ENCODE measurements at places on chromosomes 16 and 17. TPM values are rescaled to one million over a fixed set of nuclear protein-coding genes. Genes with fewer than 3 reads are reported as not detected.

The HS3ST2 gene
- 0.04 TPM for polyA plus RNA-seq

The VWA3A gene
- 0.22 TPM for polyA plus RNA-seq

The MC1R gene
- polyA plus RNA-seq: 4.5 TPM

The KCNJ18 gene
- not detected for polyA plus RNA-seq

GRCh38 chr17:9226794-9227135 lies 205.5 kb downstream of the NTN1 start:
- DNase-seq: no peak

- DNase-seq: no peak
Observed at GRCh38 chr17:67403065-67403464, 26.0 kb downstream of the PITPNC1 start.

DNA sequence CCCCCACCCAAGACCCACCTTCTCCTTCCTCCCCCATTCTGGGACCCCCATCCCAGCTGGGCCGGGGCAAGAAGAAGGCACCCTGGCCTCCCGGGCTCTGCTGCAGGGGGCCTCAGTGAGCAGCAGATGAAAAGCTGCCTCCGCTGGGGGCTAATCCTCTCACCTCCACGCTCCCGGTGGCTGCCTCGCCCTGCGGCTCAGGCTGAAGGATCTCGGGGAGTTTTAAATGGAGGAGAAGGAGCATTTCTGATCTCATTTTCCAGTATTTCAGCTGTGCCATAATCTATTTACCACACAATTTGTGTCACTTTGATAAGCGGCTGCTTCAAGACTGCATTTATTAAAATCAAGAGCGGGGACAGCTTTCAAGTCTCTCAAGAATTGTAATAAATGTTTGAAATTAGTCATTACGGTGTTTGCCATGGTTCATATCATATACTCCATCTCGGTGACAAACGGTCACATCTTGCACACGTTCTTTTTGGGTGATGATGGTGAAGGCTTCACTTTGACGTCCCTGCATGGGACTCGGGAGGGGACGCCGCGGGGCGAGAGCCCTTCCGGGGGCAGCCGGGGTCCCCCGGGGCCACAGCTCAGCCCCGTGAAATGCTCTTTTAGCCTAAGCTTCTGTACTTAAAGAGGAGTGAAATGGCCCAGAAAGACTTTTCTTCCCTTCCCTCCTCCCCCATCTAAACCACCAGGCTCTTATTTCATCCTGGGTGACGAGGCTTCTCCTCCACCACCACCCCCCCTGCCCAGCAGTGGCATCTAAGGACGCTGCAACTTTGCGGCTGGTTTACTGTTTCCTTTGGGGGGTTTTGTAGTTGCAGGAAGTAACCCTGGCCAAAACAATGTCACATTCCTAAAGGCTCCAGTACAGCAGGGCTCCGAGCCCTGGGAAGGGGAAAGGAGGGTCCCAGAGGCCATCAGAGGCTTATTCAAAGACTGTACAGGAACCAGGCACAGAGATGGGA lies 313.1 kb upstream of the TNRC6C start:
- DNase-seq: no peak

The CRISPLD2 gene
- 25.0 TPM for polyA plus RNA-seq

DNA sequence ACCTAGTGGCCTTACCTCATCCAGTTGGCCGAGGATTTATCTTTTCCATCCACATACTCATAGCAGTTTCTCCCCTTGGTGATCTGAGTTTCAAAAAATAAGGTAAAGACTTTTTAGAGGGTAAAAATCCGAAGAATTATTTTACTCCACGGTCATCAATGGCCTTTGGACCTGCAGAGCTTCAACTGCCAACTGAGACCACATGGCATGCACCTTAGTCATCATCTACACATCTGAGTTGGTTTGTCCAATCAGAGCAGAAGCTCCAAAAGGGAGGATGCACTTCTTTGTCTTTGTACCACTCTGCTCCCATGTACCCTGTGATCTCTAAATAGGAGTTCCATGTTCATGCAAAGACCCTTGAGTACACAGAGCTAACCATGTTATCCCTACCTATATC lies 15.7 kb downstream of the PRDM7 start:
- DNase-seq: no peak

DNA sequence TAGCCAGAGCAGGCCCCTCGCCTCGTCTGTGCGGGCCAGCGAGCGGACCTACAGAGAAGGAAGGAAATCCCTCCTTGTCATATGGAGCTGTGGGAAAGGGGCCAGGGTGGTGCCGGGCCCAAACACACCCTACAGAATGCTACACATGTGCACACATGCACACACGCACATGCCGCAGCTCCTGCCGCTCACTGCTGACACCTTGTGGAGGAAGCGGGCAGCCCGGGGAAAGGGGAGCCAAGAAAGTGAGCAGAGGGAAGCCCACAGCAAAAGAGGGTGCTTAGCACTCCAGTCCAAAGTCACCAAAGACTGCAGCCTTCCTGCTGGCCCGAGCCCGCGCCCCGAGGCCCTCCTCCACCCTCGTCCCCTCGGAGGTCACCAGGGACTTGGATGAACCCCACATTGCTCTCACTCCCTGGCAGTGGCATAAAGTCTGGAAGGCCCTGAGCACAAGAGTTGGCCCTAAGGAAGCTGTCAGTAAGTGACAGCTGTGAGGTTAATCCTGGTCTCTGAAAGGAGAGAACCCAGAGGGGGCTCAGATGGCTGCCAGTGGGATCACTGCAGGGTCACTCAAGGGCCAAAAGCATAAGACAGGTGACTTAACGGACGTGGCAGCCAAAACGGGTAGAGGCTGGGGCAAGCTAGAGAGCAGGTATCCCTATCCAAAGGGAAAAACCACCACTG lies 68.2 kb downstream of the MYO18A start:
- peak; percentile 81 for DNase-seq

GRCh38 chr17:7293159-7293558 lies 1.3 kb downstream of the YBX2 start:
- no peak for DNase-seq

DNA sequence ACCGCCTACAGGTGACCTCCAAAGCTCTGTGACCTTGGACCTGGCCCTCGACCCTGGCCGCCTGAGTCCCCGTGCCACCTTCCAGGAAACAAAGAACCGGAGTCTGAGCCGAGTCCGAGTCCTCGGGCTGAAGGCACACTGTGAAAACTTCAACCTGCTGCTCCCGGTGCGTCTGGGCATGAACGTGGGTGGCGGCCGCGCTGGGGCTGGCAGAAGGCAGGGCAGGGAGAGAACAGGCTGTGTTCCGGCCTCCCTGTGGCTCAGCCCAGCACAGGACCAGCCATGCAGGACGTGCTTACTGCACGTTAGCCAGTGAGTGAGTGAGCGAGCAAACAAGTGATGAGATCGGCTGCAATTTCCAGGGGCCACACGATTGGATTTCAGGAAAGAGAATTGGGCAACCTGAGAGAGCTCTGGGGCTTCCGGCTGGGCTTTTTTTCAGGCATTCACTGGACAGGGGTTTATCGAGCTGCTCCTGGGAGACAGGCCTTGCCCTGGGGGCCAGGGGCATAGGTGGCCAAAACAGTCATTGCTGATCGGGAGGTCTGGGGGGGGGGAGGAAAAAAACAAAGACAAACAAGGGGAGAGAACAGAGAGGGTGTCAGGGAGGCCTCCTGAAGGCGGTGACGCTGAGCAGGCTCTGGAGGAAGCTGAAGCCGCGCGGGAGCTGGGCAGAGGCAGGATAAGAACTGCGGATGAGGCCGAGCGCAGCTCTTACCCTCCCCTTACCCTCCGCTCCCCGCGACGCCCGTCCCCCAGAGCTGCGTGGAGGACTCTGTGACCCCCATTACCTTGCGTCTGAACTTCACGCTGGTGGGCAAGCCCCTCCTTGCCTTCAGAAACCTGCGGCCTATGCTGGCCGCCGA lies 16.9 kb downstream of the ITGAX start:
- no peak for DNase-seq

GRCh38 chr16:54546521-54546920 lies 259.9 kb upstream of the IRX3 start:
- DNase-seq: no peak

- DNase-seq: peak; percentile 74
Observed at GRCh38 chr17:43768382-43768781, 9.8 kb upstream of the SOST start.

The SLC6A2 gene
- polyA plus RNA-seq: not detected

GRCh38 chr16:21227866-21228265 lies 5.6 kb upstream of the ANKS4B start:
- no peak for DNase-seq

The CALB2 gene
- 1.3 TPM for polyA plus RNA-seq

DNA sequence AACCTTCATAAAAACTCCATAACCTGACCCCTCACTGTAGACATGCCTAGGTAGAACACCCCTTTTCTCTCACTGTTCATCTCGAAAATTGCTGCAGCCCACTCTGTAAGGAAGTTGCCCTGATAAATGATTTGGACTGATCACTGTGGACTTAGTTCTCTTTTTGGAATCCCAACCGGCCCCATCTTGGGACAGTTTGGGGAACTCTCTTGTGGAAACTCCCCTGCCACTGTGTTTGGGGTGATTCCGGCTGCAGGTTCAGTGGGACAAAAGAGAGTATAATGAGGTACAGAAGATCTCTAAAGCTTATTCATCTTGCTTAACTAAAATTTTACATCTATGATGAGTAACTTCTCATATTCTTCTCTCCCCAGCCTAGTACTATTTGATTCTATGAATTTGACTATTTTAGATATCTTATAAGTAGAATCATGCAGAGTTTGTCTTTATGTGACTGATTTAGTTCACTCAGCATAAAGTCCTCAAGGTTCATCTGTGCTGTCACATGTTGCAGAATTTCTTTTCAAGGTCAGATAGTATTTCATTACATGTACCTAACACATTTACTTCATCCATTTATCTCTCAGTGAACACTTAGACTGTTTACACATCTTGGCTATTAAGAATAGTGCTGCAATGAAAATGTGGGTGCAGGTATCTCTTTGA lies 84.9 kb downstream of the ABCA8 start:
- no peak for DNase-seq

DNA sequence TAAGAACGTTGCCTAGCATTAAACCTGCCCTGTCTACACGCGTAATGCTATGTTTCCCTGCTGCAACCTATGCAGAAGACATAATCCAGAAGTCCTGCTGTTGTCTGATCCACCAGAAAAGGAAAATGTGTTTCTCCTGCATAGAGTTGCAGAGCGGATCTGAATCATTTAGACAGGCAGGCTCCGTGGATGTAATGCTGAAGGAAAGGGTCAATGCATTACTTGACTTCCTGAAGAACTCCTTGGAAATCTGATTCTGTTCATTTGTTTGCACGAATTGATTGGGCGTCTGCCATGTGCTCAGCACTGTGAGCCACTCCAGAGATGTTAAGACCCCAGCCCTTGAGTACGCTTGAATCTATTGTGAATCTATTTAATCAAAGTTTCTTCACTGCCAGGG lies 83.4 kb downstream of the FOXL1 start:
- DNase-seq: no peak

GRCh38 chr16:2362218-2362617 lies 21.7 kb upstream of the ABCA3 start:
- no peak for DNase-seq

The CAPN15 gene
- 19.2 TPM for polyA plus RNA-seq

- no peak for DNase-seq
Observed at GRCh38 chr17:13727441-13728171, 125.9 kb upstream of the HS3ST3A1 start.

The CD300LF gene
- 0.36 TPM for polyA plus RNA-seq

- no peak for DNase-seq
Observed at GRCh38 chr17:16925461-16926060, 46.4 kb downstream of the TNFRSF13B start.

DNA sequence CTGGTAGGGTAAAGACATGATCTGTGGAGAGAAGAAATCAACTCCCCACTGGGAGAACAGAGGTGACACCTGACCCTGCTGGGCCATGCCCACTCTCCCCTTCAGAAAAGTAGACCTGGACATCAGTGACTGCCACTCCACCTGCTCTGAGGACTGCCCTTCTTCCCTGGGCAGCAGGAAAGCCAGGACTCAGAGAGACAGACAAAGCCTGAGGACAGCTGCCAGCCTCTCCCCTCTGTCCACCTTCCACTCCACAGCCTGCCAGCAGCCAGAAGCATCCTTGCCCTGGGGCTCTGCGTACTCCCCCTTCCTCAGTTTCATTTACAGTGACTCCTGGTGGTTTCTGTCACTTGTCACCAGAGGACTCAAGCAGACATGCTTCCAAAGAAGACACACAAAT lies 24.5 kb downstream of the ZDHHC7 start:
- no peak for DNase-seq

GRCh38 chr16:57299009-57299718 lies 14.7 kb upstream of the PLLP start:
- no peak for DNase-seq

GRCh38 chr17:72843591-72843990 lies 248.9 kb downstream of the SLC39A11 start:
- DNase-seq: no peak

- DNase-seq: no peak
Observed at GRCh38 chr17:4678448-4679026, 25.4 kb downstream of the PELP1 start.

- DNase-seq: no peak
Observed at GRCh38 chr17:13508896-13509295, 92.8 kb downstream of the HS3ST3A1 start.

- no peak for DNase-seq
Observed at GRCh38 chr16:10065019-10065418, 117.2 kb downstream of the GRIN2A start.

GRCh38 chr16:77422196-77422784 lies 12.5 kb downstream of the ADAMTS18 start:
- DNase-seq: no peak

- peak; percentile 44 for DNase-seq
Observed at GRCh38 chr17:1787301-1787902, 25.5 kb downstream of the SERPINF1 start.

The MFAP4 gene
- 44.7 TPM for polyA plus RNA-seq

- no peak for DNase-seq
Observed at GRCh38 chr16:28569021-28569420, 15.3 kb downstream of the SGF29 start.

GRCh38 chr16:49259330-49259729 lies 22.3 kb downstream of the CBLN1 start:
- DNase-seq: no peak

The CES1 gene
- polyA plus RNA-seq: 5.8 TPM

DNA sequence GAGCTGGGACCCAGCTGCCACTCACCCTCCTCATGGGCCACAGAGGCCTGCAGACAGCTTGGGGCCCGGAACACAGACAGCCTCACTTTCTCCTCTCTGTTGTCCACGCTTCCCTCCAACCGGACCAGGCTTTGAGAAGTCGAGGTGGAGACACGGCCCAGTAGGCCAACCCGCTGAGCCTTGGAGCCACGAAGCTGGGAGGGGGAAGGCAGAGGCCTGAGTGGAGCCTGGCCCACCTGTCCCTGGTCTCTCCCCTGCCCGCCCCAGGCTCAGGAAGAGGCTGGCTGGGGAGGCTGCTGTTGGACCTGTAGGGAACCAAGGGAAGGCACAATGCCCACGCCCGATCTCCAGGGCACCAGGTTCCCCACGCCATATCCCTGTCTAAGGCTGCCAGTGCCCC lies 48.1 kb downstream of the RMI2 start:
- no peak for DNase-seq

The TP53TG3B gene
- polyA plus RNA-seq: not detected

DNA sequence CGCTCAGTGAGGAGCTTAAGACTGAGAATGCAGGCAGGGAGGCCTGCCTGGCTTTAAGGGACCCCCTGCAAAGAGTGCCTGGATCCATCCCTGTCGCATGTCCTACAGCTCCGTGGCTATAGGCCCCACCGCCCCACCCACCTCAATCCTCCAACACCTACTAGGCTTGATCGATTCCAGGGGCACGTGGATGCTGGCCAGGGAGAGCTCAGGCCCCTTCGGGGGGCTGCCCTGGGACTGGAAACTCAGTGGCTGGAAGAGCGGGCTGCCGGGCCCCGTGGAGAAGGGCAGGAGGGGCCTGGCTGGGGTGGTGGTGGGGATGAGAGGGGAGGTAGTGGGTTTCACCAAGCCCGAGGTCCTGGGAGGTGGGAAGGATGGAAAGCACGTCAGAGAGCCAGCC lies 22.2 kb downstream of the GGA3 start:
- DNase-seq: no peak

The MT4 gene
- polyA plus RNA-seq: not detected

Measured in heart right ventricle (tissue), 16 donors.